ENCODE measurements at places on chromosomes 7 and 10.
A peak's percentile ranks its signal among the peaks of the same experiment; 100 is the strongest.

DNA sequence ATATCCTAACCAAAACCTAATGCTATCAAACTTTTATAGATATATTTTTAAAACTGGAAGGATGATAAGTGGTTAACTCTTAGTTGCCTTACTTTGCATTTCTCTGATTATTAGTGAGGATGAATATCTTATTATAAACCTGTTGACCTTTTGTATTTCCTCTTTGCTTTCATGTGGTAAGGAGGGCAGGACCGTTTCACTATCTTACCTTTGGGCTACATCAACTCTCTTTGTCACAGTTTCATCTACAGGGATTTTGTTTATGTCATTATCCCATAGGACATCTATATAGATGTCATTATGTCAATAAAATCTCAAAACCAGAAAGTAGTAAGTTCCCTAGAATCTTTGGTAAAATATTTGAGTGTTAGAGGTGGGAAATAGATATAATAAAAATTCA, 219.3 kb downstream of the THSD7A start:
- no peaks in the 10 kb centered on the region for H3K36me3 ChIP-seq
- no peaks in the 10 kb centered on the region for H3K4me1 ChIP-seq
- H3K27ac ChIP-seq = no peak overlapping the region
- no peak for DNase-seq
- H3K27me3 ChIP-seq = no peaks in the 10 kb centered on the region
- no peak overlapping the region for H3K4me3 ChIP-seq

GRCh38 chr10:43111101-43111500, 27.1 kb upstream of the CSGALNACT2 start:
- H3K27ac ChIP-seq = no peak overlapping the region
- no peaks in the 10 kb centered on the region for H3K36me3 ChIP-seq
- no peak for DNase-seq
- no peaks in the 10 kb centered on the region for H3K27me3 ChIP-seq

DNA sequence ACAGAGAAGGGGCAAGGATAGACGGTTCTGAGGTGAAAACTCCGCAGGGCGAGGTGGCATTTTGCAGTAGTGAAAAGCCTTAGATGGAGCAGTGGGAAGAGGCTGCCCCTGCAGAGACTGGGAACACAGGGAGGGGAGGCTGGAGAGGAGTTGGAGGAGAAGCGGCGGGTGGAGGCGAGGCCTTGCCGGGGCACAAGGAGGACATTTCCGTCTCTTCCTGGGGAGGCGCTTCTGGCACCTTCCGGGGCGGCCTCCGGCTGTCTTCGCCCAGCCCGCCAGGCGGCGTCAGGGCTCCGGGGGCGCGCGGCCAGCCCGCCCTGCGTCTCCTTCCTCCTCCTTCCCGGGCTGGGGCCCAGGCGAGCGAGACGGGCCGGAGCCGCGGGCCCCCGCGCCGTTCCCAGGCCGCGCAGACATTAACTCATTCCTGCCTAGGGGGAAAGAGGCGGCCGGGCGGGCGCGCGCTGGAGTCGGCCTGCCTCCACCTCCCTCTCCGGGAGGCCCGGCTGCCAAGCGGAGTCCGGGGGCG, 42.7 kb downstream of the LDB3 start:
- no peaks in the 10 kb centered on the region for H3K27me3 ChIP-seq
- H3K36me3 ChIP-seq = no peaks in the 10 kb centered on the region
- H3K27ac ChIP-seq = peak overlapping the region; percentile 93
- DNase-seq = peak; percentile 87
- H3K4me3 ChIP-seq = peak overlapping the region; percentile 82

DNA sequence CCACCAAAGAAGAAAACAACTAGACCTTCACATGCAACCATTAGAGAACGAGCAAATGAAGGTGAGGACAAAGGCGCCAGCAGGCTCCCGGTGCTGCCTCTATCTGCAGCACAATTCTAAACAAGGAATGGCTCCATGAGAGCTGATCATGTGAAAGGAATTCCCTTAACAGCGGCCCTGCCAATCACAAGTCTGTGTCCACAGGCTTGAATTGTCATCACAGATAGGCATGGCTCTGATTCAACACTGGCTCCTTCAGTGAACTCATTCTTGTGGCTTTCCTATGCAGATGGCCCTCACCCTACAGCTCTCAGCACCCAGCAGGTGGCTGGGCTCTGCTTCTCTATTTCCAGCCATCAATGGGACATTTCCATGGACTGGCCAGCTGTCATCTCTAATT, 36.2 kb downstream of the LAMB1 start:
- H3K27ac ChIP-seq = no peak overlapping the region
- H3K27me3 ChIP-seq = no peaks in the 10 kb centered on the region
- H3K4me1 ChIP-seq = no peaks in the 10 kb centered on the region
- no peaks in the 10 kb centered on the region for H3K36me3 ChIP-seq

DNA sequence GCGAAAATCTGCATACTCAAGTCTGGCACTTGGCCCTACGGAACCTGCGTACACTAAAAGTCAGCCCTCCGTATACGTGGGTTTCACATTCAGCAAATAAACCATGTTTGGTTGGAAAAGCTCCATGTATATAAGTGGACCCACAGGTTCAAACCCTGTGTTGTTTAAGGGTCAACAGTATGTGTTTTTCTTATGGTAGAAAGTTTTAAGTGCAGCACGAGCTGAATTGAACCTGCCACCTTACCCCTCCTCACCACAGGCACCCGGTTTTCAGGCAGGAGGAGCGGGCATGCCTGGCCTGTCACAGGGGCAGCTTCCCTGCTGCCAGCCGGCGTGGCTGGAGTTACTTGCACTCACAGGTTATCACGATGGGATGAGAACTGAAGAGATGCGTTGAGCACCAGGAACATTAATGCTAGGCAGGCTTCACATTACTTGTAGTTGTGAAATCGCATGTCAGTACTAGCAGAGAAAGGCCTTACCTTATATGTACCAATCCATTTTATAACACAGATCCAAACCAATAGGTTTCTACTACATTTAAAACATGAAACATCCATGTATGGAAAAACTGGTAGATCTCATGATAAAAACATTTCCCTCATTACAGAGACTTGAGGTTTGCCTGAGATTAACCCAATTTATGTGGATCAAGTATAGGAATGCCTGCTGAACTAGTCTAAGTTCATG, 12.9 kb downstream of the INSIG1 start:
- H3K4me1 ChIP-seq = peaks cover 13% of the 10 kb centered on the region
- no peak overlapping the region for H3K27ac ChIP-seq
- no peak for DNase-seq
- no peak overlapping the region for H3K4me3 ChIP-seq
- no peaks in the 10 kb centered on the region for H3K27me3 ChIP-seq

GRCh38 chr10:112361951-112362751, 11.8 kb upstream of the ACSL5 start:
- peaks cover 5% of the 10 kb centered on the region for H3K27me3 ChIP-seq
- no peaks in the 10 kb centered on the region for H3K36me3 ChIP-seq
- peaks cover 2% of the 10 kb centered on the region for H3K4me1 ChIP-seq
- no peak overlapping the region for H3K27ac ChIP-seq
- no peak overlapping the region for H3K4me3 ChIP-seq

DNA sequence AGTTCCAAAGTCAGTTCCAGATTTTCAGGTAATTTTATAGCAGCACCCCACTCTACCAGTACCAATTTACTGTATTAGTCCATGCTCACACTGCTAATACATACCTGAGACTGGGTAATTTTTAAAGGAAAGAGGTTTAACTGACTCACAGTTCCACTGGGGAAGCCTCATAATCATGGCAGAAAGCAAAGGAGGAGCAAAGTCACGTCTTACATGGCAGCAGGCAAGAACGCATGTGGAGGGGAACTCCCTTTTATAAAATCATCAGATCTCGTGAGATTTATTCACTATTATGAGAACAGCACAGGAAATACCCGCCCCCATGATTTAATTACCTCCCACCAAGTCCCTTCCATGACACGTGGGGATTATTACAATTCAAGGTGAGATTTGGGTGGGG, 142.4 kb downstream of the AHR start:
- peaks cover 23% of the 10 kb centered on the region for H3K4me1 ChIP-seq
- no peak for DNase-seq
- peaks cover 3% of the 10 kb centered on the region for H3K36me3 ChIP-seq

DNA sequence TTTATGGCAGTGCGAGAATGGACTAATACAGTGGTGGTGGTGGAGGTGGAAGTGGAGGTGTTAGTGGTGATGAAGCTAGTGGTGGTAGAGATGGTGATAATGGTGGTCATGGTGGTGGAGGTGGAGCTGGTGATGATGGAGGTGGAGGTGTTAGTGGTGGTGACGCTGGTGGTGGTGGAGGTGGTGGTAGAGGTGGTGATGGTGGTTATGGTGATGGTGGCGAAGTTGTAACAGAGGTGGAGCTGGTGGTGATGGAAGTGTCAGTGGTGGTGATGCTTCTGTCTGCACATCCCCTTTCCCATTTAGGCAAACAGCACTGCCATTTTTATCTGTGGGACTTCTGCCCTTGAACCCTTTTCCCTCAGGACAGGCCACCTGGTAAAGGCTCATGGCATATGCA, 7.4 kb upstream of the PTPRN2 start:
- no peaks in the 10 kb centered on the region for H3K36me3 ChIP-seq
- H3K4me1 ChIP-seq = no peaks in the 10 kb centered on the region
- H3K27ac ChIP-seq = no peak overlapping the region
- DNase-seq = no peak
- H3K4me3 ChIP-seq = no peak overlapping the region
- peaks cover 1% of the 10 kb centered on the region for H3K27me3 ChIP-seq

GRCh38 chr10:84739641-84740040, 411.3 kb downstream of the CCSER2 start:
- no peak overlapping the region for H3K4me3 ChIP-seq
- no peaks in the 10 kb centered on the region for H3K4me1 ChIP-seq
- no peak overlapping the region for H3K27ac ChIP-seq
- no peaks in the 10 kb centered on the region for H3K36me3 ChIP-seq
- DNase-seq = no peak
- H3K27me3 ChIP-seq = no peaks in the 10 kb centered on the region

Data from activated naive CD8-positive, alpha-beta T cell treated with anti-CD3 and anti-CD28 coated beads, Interleukin-2, amount 50 U/mL, for 24 hours (primary cell).